AG04449 (cell line): ENCODE measurements at places on chromosomes 11 and 22.

- no peak for DNase-seq
Observed at GRCh38 chr22:44014241-44014640, 9.9 kb upstream of the PARVB start.

DNA sequence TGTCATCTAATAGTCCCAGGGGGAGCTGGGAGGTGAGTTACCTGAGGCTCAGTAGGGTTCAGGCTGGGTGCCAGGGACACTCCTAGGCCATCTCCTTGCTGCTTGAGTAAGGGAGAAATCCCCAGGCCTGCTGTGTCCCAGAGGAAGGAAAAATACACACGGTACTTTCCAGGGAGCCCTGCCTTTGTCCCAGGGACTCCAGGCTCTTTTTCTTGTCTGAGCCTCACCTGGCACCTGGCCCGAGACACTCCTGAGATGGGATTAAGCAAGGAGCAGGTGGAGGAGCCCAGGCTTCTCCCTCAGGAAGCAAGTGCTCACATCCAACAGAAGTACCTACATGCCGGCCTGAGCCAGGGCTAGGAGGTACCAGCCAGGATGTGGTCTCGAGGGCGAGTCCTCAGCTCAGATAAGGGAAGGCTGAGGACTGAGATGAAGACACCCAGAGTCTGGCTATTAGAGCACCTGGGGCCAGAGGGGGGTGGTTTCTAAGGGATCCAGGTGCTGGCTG, 899 bp upstream of the KLHDC7B start:
- DNase-seq: no peak

- DNase-seq: no peak
Observed at GRCh38 chr11:690738-691633, 4.0 kb downstream of the DEAF1 start.

GRCh38 chr11:63907808-63908530, 9.0 kb downstream of the RCOR2 start:
- DNase-seq: no peak

GRCh38 chr11:134519788-134520187, 107.7 kb upstream of the B3GAT1 start:
- DNase-seq: no peak

DNA sequence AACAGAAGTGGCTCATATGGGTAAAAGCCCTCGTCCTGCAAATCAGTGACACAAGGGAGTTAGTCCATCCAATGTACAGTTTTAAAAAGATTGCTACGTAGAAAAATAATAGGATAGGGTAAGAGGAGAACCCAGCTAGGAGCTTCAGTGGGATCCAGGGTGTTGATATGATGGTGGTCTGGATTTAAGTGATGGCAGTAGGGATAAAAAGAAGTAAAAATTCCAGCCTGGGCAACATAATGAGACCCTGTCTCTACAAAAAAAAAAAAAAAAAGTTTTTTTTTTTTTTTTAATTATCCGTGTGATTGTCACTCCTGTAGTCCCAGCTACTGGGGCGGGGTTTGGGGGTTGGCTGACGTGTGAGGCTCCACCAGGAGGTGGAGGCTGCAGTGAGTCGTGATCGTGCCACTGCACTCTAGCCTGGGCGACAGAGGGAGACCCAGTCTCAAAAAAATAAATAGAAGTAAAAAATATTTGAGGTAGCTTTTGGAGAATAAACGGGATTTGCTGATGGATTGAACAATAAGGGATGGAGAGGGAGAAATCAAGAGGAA, 7.0 kb upstream of the L3MBTL2 start:
- DNase-seq: no peak

DNA sequence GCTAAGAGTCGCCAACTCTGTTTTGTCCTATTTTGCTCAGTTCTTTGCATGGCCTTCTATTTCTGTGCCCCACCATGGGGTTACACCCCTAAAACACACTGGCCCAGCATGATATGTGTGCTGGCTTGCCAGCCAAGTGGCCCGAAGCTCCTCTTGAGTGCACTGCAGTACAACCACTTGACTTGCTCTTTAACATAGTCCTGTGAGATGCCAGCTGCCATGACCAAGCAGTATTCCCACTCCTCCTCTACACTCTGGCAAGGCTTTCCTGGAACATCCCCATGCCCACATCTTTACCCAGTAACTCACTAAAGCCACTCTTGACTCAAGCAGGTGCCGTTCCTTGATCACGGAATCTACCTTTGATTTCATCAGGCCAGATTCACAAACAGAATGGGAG, 102.9 kb upstream of the GAL start:
- no peak for DNase-seq

- DNase-seq: peak; percentile 4
Observed at GRCh38 chr11:11731311-11732083, 109.7 kb upstream of the GALNT18 start.

GRCh38 chr11:60988658-60989057, 17.2 kb downstream of the CD6 start:
- DNase-seq: no peak

- DNase-seq: no peak
Observed at GRCh38 chr11:40924915-40925314, 534.5 kb downstream of the LRRC4C start.

- DNase-seq: no peak
Observed at GRCh38 chr11:93123351-93123898, 74.4 kb downstream of the SLC36A4 start.

DNA sequence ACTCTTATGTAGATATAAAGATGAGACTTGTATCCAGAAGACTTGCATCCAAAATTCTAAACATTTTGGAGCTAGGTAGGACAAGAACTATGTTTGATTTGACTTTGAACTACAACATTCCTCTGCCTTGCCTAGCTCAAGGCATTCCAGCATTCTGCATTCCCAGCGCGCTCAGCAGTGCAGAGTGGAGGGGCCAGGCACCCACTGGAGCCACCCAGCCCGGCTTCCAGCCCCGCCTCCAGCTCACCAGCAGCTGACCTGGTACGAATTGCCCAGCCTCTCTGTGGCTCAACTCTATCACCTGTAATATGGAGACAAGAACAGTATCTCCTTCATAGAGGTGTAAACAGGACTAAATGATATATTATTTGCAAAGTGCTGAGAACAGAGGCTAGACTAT, 28.8 kb downstream of the PRDM10 start:
- no peak for DNase-seq
